Stimulated activated CD4-positive, alpha-beta T cell treated with anti-CD3 and anti-CD28 coated beads, Interleukin-2, amount 100 ng/mL, for 4 hours (primary cell): ENCODE measurements at places on chromosomes 1 and 21.

DNA sequence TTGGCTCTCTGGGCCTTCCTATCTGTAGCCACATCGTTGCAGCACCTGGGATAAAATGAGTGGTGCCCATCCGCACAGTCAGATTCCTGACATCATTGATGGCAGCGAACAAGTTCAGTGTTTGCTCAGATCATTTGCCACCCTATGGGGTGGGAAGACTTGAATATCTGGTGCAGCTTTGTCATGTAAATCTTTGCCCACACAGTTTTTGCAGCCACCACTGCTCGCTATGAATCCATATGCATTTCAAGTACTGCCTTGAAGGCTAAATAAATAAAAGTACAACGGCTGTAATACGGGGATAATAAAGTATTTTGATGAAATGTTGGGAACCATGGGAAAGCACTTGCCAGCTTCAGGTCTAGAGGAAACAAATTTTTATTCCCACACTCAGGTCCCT is 56.3 kb upstream of the COA6 start:
- no peak for DNase-seq

GRCh38 chr1:46483589-46483988 is 6.0 kb upstream of the DMBX1 start:
- no peak for DNase-seq

GRCh38 chr1:75980972-75981897 is 49.0 kb upstream of the ASB17 start:
- DNase-seq = no peak

DNA sequence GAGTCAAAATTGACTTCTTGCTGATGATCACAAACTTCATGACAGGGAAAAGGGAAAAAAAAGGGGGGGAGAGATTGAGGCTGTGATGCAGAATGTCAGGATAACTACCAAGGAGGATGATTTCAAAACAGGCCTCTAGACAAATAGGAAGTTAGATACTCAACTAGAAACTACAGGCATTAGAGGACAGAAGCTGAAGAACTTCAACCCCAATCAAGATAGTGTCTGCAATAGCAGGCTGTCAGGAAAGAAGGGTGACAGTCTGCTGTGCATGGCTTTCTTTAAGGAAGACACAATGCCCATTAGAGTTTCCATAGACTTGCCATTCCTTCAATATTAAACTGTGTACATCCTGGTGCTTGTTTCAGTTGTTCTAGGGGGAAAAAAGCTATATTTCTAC is 257.2 kb downstream of the TTLL7 start:
- DNase-seq = no peak
